ENCODE measurements at places on chromosomes 2 and 18.

DNA sequence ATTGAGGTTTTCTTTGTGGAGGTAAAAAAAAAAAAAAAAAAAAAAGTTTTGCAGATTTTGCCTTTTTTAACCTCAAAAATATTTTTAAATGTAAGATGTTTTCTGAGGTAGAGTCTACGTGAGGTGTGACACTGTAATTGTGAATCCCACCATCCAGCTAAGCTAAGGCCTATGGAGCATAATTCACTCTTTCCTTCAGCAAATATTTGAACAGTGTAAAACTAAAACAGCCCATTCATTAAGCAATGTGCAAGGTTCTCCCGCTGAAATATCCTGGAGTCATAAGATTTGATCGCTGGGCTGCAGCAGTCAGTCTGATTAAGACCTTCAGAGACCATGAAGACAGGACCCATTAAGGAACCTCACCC lies 105.1 kb downstream of the HNRNPLL start:
- no peak for DNase-seq

DNA sequence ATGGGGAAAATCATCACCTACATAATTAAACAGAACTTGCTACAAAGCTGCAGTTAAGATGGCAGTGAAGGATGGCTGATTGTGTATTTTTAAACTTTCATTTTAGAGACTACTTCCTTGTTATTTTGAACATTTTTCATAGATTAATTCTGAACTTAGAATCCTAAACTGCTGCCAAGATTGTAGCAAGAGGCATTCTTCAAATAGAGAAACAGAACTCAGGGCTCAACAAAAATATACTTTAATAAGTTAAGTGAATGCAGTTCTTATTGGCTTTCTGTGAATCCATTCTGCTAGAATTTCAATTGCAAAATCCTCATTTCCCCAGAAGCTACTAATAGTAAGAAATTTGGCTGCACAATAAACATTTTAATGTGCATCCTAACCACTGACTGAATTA lies 160.3 kb downstream of the L3MBTL4 start:
- no peak for DNase-seq

GRCh38 chr2:183798535-183798934 lies 674.3 kb downstream of the NUP35 start:
- DNase-seq, result no peak

GRCh38 chr2:45678791-45679348 lies 27.4 kb downstream of the PRKCE start:
- no peak for DNase-seq

- peak; percentile 80 for DNase-seq
Measured at GRCh38 chr18:830315-830901, 18.4 kb upstream of the YES1 start.
